ENCODE measurements at places on chromosomes 1 and 21.

DNA sequence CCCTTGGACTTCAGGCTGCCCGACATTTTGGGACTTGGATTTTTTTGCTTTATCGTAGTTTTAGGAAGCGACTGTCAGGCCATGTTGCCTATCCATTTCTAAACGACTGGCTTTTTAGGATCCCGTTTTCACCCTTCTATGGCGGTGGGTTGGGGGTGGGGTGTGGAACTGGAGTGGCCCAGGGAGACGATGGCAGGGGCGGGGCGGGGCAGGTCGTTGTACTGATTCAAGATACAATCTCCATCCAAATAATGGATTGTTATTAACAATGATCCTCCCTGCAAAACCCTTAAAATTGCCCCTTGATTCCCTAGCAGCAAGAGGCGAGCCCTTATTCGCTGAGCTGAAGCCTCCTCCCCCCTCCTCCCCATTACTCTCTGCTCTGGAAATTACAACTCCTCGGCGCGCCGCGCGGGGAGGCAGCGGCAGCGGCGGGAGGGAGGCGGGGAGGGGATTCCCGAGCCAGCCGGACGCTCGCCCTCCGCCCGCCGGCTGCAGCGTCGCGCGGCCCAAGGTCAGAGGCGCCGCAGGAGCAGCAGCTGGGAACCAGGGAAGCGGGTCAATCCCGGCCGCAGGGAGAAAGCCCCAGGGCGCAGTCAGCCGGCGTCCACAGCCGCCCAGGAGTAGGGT lies at the start of gene TRIM67:
Gene TRIM67 (plus strand): TSS at position 392 of the 630 bp plus-strand sequence. CDS start 912 bp downstream, outside the sequence.
- DNase-seq: peak; percentile 38

GRCh38 chr1:178541829-178542553 lies 29.1 kb downstream of the TEX35 start:
- peak; percentile 42 for DNase-seq

GRCh38 chr1:7104339-7104738 lies 319.1 kb downstream of the CAMTA1 start:
- no peak for DNase-seq

GRCh38 chr1:160645386-160646130 lies 1.3 kb downstream of the SLAMF1 start:
- no peak for DNase-seq

DNA sequence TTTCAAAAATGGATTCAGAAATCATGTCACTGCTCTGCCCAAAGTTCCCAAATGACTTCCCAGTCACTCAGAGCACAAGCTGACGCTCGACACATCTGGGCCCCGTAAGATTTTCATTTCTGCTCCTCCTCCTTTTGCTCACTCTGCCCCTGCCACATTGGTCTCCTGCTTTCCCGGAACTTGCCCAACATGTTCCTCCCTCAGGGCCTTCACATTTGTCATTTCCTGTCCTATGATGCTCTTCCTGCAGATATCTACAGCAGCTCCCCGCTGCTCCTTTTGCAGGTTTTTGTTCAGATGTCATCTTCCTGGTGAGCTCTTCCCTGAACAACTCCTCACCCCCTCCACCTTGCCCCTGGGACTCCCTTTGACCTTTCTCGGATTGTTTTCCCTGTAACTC lies 58.5 kb upstream of the IVNS1ABP start:
- DNase-seq: no peak

DNA sequence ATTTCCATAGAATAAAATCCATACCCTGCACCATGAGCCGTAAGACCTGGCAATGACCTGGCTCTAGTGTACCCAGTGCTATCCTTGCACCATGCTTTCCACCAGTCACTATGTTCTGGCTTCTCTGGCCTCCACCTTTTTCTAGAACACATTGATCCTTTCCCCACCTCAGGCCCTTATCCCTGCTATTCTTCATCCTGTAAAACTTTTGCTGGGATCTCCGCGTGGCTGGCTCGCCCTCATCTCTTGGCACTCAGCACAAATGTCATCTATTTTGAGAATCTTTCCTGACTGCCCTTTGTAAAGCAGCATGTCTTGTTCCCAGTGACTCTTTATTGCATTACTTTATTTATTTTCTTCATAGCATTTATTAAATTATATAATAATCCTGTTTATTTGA lies 169.8 kb upstream of the B3GALT2 start:
- no peak for DNase-seq

DNA sequence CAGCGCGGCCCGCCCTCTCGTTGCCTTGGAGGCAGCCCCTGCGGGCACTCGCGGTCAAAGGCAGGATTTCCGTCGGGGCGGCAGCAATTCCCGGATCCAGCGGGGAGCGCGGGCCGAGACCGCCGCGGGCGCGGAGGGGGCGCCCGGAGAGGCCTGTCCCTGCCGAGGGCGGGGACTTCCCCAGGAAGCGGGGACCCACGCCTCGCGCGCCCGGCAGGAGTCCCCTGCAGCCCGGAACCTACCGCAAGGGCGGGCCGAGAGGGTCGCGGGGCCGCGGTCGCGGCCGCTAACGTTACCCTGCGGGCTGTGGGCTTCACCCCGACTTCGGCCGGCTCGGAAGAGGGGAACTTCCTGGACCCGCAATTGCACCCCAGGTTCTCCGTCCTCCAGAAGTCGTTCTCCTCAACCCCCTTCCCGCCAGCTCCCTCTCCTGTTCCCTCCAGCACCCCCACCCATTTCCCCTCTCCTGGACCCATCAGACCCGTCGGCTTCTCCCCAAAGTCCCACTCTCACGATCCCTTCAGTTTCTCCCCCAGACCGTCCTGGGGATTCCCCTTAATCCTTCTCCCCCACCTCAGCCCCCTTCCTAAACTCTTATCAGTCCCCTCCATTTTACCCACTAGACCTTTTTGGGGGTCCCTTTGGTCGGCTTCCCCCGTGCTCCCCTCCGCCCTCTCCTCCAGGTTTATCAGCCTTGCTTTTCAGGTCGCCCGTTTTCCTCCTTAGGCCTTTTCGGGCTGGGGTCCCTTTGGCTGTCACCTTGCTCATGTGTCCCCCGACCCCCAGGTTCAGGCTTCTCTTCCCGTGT lies 604 bp downstream of the FGR start:
- no peak for DNase-seq

DNA sequence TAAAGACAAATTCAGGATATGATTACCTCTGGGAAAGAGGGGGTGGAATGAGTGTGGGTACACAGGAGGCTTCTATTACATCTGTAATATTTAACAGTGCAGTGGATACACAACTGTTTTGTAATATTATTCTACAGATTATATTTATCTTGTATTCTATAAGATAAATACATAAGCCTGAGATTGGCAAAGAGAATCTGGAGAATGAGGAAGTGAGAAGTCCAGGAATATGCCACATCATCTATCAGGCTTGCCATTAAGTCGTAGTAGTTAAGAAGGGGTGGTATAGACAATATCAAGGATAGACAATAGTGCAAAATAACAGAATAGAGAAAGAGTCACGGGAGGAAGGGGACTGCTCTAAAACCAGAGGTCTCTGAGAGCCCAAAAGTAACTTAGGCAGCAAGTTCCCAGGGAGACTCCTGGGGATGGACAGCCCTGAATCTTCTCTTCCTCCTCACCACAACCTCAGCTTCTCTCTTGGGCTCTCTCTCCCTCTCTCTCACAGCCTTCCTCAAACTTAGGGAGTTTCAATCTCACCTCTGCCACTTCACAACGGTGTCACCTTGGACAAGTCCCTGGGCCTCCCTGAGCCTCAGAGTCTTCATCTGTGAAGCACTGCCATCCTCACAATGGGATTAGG lies 14.0 kb upstream of the PTAFR start:
- no peak for DNase-seq

- DNase-seq: no peak
These were observed 15.1 kb downstream of the SOX13 start for GRCh38 chr1:204087893-204088528.

DNA sequence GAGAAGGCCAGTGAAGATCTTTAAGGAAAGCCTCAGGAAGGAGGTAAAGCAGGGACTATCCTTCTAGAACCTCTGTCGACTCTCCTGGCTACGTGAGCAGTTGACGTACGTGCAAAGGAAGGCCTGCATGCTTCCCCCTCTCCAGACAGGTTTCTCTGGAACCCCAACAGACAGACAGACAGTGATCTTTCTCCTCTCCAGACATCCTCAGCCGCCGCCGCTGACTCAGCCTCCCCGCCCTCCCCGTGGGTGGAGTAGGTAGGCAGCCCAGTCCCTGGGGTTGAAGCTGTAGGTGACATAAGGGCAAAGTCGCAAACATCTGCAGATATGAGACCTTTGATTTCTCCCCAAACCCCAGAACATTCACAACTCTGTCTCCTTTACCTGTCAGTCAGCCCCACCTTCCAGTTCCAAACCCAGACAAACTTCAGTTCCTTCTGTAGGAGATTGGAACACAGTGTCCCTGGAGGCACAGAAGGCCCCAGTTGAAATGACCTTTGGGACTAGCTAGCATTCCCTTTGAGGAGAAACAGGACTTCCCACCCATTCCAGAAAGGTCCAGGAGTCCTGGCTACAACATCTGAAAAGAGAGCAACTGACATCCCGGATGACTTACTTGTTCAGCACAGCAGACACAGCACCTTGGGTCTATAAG lies 146.0 kb upstream of the JUN start:
- no peak for DNase-seq

GRCh38 chr1:54714881-54715492 lies 674 bp upstream of the TTC4 start:
- no peak for DNase-seq

DNA sequence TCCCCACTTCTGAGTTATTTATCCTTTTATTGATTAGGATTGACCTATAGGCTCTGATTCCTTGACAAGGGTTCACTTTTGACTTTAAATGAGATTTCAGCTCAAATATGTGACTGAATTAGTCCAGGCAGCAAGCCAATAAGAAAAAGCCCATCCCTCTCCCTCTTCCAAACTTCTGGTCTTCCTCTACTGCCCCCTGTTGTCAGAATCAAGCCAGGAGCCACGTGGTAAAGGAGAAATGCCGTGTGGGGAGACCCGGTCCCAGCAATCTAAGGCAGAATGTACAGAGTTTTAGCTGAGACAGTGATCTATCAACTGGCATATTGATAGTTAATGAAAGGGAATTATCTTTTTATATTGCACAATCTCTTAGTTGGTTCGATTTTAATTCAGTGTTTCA lies 5.2 kb downstream of the ADAMTS5 start:
- no peak for DNase-seq

DNA sequence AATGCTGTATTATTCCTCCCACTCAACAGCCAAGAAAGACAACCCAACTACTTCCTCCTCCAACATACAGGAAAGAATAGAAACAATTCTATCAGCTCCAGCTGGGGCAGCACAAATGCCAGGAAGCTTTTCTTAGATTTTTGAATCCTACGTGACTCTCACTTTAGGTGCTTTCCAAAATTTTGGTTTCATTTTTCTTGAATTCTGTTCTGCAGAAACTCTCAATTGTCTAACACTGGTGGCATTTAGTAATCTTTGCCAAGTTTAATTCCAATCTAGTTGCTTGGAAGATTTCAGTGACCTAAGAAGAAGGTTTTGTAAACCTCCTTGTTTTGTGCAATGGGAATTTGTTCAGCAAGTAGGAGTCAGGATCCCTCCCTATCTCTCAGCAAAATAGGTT lies 37.1 kb upstream of the DOCK7 start:
- DNase-seq: no peak

DNA sequence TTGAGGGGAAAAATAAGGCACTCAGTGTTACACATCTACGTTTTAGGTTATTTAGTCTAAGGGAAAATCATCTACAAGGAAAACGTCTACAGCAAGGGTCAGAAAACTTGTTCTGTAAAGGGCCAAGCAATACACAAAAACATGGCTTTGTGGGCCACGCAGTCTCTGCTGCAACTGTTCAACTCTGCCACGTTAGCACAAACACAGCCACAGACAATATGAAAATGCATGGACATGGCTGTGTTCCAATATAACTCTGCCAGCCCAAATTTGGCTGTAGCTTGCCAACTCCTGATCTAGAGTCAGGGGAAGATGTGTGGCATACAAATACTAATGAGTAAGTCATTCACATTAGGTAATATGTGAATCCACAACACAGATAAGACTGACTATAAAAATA lies 40.7 kb downstream of the COA6 start:
- no peak for DNase-seq

GRCh38 chr1:77287535-77287934 lies 5.7 kb downstream of the AK5 start:
- no peak for DNase-seq

DNA sequence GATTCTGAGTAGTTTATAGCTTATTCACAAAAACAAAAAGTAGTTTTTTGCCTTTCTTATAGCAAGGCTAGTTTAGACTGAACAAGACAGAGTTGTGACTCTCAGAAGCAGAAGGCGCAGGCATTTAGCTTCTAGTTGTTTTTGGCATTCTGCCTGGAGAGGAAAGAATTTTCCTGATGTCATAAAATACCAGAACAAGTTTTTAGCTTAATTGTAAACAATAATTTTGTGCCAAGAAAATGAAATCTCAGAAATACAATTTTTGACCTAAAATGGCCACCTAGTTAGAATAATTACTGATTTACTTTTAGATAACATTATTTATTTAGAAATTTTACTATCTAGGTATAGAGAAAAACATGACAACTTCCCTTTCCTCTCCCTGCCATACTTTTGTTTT lies 1.0 kb downstream of the DNAJB4 start:
- peak; percentile 85 for DNase-seq

- no peak for DNase-seq
These were observed 68.0 kb upstream of the CYYR1 start for GRCh38 chr21:26641062-26641461.

- DNase-seq: no peak
These were observed 142.6 kb downstream of the ZNF644 start for GRCh38 chr1:90879281-90879680.

- peak; percentile 29 for DNase-seq
These were observed 42.9 kb upstream of the RCAN3 start for GRCh38 chr1:24459551-24460266.

DNA sequence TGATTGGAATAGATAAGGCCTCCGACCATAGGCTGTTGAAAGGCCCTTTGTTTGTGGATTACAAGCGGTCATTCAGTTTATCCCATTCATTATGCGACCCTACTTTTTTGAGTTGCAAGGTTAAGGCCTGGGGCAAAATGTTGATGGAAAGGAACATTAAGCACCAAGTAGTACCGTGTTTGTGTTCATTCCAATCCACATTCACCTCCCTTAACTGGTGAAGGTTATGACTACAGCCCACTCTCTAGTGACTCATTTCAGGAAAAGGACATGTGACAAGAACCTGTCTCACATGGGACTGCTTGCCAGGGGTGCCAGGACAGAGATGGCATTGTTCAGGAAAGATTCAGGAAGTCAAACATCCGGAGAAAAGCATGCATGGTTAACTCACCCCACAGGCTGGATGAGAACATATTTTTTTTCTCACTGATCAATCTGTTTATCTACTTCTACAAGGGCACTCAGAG lies 81.6 kb downstream of the CD58 start:
- no peak for DNase-seq

- no peak for DNase-seq
These were observed 2.1 kb downstream of the GNG12 start for GRCh38 chr1:67830928-67831830.

GRCh38 chr1:162144853-162145252 lies 75.4 kb downstream of the NOS1AP start:
- DNase-seq: no peak

- DNase-seq: no peak
These were observed 28.2 kb upstream of the DOCK7 start for GRCh38 chr1:62716397-62716796.

GRCh38 chr21:33025489-33026442 lies at the start of gene OLIG2:
Gene OLIG2 (plus strand): TSS chr21:33025935. CDS start chr21:33026863, 928 bp downstream.
- DNase-seq: no peak

Data from renal cortex interstitium (tissue), 15 donors.